WTC11 (cell line): ENCODE measurements at places on chromosomes 1 and 21. TPM values are rescaled to one million over a fixed set of nuclear protein-coding genes. Genes with fewer than 3 reads are reported as not detected.
A peak's percentile ranks its signal among the peaks of the same experiment; 100 is the strongest.

DNA sequence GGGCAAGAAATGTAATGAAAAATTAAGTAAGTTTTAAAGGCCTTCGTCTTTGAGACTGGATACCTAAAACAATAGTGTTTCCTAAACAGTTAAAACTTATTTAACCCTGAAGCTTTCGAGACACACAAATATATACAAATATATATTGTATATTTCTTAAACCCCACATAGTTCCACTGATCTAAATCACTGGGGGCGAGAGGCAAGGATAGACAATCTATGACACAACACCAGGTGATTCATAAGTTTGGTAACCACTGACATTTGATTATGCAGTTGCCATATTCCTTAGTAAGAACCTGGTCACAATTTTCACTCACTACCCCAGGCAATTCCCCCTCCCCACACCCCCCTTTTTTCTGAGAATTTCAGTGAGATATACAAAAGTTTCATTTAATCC, 55.3 kb upstream of the BOLA1 start:
- peaks cover 5% of the 10 kb centered on the region for H3K36me3 ChIP-seq
- peak overlapping the region; percentile 93 for H3K27ac ChIP-seq
- peaks cover 44% of the 10 kb centered on the region for H3K4me1 ChIP-seq
- DNase-seq: no peak
- peak overlapping the region; percentile 91 for H3K4me3 ChIP-seq
- no peaks in the 10 kb centered on the region for H3K27me3 ChIP-seq

- H3K4me1 ChIP-seq: peaks cover 6% of the 10 kb centered on the region
- H3K4me3 ChIP-seq: no peak overlapping the region
- H3K36me3 ChIP-seq: peaks cover 20% of the 10 kb centered on the region
- DNase-seq: no peak
These were observed 9.4 kb upstream of the MYOG start for GRCh38 chr1:203095061-203095690.

- no peak overlapping the region for H3K27ac ChIP-seq
- H3K27me3 ChIP-seq: no peaks in the 10 kb centered on the region
- no peaks in the 10 kb centered on the region for H3K36me3 ChIP-seq
- DNase-seq: no peak
These were observed 110.1 kb downstream of the CDC7 start for GRCh38 chr1:91610789-91611188.

DNA sequence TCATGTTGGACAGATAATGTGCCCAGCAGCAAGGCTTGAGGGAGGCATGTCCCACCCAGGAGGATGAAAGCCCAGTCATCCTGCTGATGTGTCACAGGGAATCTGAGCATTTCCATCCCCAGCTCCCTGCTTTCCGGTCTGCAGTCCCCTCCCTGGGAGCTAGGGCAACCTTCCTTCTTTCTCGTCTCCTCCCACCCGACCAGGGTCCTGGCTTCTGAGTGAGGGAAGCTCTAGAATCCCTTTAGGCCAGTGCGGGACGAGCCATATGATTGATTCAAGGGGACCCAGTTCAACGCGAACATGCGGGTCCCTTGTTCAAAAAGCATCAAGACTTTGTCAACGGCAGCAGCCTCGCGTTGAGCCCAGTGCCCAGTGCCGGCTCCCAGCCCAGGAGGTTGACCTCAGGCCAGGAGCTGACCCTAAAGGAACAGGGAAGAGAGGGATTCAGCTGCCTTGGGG, 96.7 kb upstream of the TMPRSS2 start:
- peaks cover 14% of the 10 kb centered on the region for H3K4me1 ChIP-seq
- peak; percentile 25 for DNase-seq

The KPRP gene
- not detected in 3 replicates for total RNA-seq

The OR2T35 gene
- total RNA-seq: not detected in 3 replicates

GRCh38 chr1:182910143-182910542, 42.8 kb downstream of the SHCBP1L start:
- H3K27me3 ChIP-seq: no peaks in the 10 kb centered on the region
- peaks cover 12% of the 10 kb centered on the region for H3K4me1 ChIP-seq
- no peak overlapping the region for H3K4me3 ChIP-seq
- peak overlapping the region; percentile 69 for H3K27ac ChIP-seq
- DNase-seq: peak; percentile 35
- H3K36me3 ChIP-seq: no peaks in the 10 kb centered on the region; the same call in 1 of the 2 replicates

GRCh38 chr21:35071347-35071746, 22.2 kb upstream of the RUNX1 start:
- H3K27me3 ChIP-seq: no peaks in the 10 kb centered on the region
- H3K36me3 ChIP-seq: peaks cover 5% of the 10 kb centered on the region; the same call in 1 of the 2 replicates
- H3K4me3 ChIP-seq: no peak overlapping the region
- H3K27ac ChIP-seq: no peak overlapping the region
- no peak for DNase-seq

The AMY2A gene
- 0.48 to 0.55 TPM (median 0.55 TPM) in 3 replicates for total RNA-seq

- no peak overlapping the region for H3K27ac ChIP-seq
- no peaks in the 10 kb centered on the region for H3K36me3 ChIP-seq
- DNase-seq: no peak
- no peak overlapping the region for H3K4me3 ChIP-seq
These were observed 88.9 kb downstream of the LRRC53 start for GRCh38 chr1:74423471-74423870.

The LORICRIN gene
- total RNA-seq: not detected in 3 replicates

DNA sequence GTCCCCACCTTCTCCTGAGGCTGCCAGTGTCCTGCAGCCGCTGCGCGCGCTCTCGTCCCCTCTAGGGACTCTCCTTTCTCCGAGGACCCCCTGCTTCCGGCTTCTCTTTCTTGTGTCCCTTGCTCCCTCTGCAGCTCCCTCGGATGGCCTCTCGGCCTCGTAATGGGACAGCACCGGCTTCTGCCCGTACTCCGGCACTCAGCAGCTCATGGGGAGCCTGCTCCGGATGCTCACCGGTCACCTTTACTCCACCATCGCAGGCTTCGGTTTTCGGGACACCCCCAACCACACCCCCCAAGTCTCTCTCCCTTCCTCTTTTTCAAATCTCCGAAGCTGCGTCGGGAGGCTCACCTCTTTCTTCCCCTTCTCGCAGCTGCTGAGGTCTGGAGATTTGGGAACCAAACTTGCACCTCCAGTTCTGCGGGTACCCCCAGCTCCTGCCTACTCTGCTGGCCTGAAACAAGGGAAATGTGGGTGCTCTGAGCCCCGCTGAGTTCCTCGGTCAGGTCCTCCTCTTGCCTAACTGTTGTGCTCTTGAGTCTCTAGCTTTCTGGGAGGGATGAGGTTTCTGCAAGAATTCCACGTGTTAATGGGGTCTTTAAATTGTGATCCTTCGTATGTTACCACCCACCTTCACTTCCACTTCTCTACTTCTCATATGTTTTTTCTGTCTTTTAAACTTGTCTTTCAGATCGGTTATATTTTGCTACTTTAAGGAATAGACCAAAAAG, 930 bp downstream of the CDC14A start:
- peak overlapping the region; percentile 98 for H3K4me3 ChIP-seq
- no peaks in the 10 kb centered on the region for H3K36me3 ChIP-seq
- H3K4me1 ChIP-seq: peaks cover 32% of the 10 kb centered on the region
- DNase-seq: peak; percentile 61

The PEA15 gene
- total RNA-seq: 43.6 to 56.3 TPM (median 46.9 TPM) in 3 replicates

DNA sequence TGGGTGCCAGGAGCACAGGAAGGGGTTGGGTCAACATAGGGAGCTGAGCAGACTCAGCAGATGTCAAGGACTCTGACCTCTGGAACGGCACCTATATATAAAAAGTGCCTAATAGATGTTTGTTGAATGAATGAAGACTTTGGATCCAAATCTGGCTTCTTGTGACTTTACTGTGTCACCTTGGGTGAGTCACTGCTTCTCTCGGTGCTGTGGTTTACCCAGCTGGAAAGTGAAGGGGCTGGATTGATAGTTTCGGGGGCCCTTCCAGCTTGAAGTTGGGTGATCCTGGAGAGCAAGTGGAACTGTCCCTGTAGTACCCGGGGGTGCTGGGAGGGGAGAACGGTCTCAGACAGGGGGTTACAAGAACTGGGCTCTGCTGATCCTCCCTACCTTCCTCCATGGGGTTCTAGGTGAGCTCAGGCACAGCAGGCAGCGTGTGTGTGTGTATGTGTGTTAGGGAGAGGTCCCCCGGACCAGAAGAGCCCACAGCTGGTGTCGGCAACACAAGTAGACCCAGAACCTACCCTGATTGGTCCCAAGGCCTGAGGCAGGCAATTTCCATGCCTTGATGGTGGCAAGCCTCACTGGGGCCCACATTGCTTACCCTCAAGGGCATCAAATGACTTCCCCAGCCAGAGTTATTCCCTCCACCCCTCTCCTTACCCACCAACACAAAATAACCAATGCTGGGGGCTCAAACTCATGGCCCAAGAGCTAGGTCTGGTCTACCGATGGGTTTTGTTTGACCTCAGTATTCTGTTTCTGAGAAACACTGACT, 5.5 kb upstream of the PADI1 start:
- no peaks in the 10 kb centered on the region for H3K36me3 ChIP-seq
- H3K4me3 ChIP-seq: no peak overlapping the region
- H3K27ac ChIP-seq: no peak overlapping the region
- H3K27me3 ChIP-seq: no peaks in the 10 kb centered on the region; the same call in 1 of the 2 replicates
- DNase-seq: no peak
- peaks cover 13% of the 10 kb centered on the region for H3K4me1 ChIP-seq

The NMNAT2 gene
- 8.8 to 10.5 TPM (median 8.9 TPM) in 3 replicates for total RNA-seq
